MG63 (cell line): ENCODE measurements at places on chromosomes 5 and 9. TPM values are rescaled to one million over a fixed set of nuclear protein-coding genes. Genes with fewer than 3 reads are reported as not detected.

The LEAP2 gene
- 1.4 TPM in 1 of 2 replicates, not detected in the other for total RNA-seq

DNA sequence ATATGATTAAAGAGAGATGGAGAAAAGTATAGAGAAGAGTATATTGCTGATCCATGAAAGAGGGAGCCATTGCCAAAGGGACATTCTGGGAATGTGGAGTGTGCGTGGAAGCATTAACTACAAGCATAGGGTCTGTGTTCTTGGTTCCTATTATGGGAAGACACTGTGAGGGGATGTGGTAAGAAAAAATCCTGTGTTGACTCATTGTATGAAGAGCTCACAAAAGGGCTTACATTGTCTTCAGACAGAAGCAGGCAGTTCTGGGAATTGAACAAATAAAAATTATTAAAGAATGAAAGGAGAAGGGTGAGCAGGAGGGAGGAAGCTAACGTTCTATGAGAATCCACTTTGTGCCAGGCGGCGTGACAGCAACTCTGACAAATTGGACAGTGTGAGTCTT is 250.4 kb upstream of the CHD1 start:
- no peak for DNase-seq

GRCh38 chr9:4691795-4692194 is 12.4 kb downstream of the CDC37L1 start:
- no peak for DNase-seq

DNA sequence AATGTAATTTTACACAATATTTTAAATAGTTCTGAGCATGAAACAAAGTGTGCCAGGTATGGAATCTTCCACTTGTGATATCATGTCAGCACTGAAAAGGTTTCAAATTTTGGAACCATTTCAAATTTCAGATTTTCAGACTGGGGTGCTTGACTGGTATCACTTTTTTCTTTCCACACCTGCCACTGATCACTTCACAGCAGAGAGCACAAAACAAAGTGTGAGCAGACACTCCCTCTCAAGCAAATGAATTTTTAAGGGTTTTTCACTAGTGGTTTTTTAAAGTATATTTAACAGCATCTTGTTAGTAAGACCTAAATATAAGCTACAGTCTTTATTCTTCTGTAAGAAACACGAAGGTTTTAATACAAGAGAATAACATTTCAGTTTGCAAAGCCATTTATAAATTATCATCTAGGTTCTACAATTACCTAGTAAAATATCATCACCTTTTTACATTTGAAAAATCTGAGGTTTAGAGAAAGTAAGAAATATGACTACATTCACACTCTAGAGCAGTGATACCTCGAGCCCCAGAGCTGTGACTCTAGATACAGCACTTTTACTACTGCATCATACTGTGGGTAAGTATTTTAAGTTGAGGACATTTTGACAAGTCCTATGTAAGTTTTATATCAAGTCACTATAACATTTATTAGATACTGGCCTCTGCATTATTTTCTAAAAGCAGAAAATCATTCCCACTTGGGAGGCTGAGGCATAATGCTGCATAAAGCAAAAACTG is 14.6 kb downstream of the GOLPH3 start:
- DNase-seq: no peak

DNA sequence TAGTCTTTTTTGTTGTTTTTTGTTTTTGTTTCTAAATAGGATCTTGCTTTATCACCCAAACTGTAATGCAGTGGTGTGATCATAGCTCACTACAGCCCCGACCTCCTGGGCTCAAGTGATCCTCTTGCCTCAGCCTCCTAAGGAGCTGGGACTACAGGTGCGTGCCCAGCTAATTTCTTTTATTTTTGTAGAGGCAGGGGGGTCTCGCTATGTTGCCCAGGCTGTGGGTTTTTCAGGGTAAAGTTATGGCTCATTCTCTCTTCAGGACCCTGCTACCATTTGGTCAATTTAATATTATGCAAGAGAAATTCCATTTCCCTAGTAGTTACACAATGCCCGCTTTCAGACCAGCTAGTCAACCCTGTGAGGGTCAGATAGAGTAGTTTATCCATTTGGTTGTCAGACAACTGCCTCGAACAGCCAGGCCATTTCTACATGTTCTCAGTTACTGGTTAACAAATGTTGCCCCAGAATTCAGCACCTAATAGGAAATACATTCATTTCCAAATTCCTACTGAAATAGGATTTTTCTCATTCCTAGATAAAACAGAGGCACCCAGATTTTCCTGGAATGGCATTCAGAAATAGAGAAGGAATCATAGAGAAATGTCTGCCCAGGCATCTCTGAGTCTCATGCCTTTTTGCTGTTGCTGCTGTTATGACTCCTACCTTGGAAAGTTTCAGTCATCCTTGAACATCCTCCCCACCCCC is 6.4 kb upstream of the GLIS3 start:
- no peak for DNase-seq

- DNase-seq: no peak
These were observed 187.3 kb downstream of the CDH12 start for GRCh38 chr5:22665801-22666200.

The CDC26 gene
- total RNA-seq: 38.9 and 67.6 TPM in 2 replicates

GRCh38 chr9:135568026-135568425 is 6.5 kb downstream of the PAEP start:
- DNase-seq: no peak

DNA sequence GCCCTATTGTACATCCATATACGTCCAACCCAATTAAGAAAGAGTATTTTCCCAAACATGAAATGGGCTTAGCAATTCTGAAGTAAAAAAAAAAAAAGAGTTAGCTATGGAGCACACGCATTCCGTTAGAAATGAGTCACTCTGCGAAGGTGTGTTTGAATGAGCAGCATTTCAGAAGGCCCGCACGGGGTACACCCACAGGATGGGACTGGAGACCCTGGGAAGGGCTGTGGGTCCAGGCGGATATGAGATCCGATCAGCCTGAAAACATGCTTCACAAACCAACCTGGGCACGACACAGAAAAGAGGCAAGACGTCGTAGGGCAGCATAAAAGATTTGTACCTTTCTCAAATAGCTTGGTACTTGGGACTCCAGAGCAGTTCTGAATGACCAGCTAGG is 173.9 kb upstream of the KLF9 start:
- DNase-seq: no peak

The RPL12 gene
- 2,095 and 2,469 TPM in 2 replicates for total RNA-seq

GRCh38 chr9:135336722-135337527 is 142.7 kb upstream of the PPP1R26 start:
- DNase-seq: no peak

DNA sequence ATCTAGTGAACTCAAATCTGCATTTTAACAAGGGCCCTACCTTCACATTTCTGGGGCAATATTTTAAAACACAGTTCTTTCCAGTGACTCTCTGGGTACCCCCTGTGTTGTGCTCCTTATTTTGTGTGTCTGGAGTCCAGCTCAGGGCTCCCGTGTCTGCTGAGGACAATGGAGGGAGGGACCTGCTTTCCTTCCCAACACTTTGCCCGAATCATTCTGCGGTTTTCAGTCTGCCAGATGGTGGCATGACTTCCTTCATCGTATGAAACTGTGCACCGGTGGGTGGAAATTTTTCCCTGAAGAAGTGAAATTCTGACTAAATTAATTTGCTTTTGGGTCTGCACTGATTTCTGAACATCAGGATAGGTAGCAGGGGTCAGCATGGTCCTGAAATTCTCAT is 153.6 kb upstream of the CD180 start:
- no peak for DNase-seq

GRCh38 chr5:161302559-161302958 is 244.0 kb downstream of the GABRB2 start:
- no peak for DNase-seq

GRCh38 chr5:142322747-142323479 is 1.9 kb downstream of the SPRY4 start:
- DNase-seq: peak; percentile 42

GRCh38 chr5:160640406-160640805 is 211.6 kb downstream of the ATP10B start:
- DNase-seq: no peak

The F12 gene
- 1.3 and 2.3 TPM in 2 replicates for total RNA-seq

The RANBP17 gene
- 5.5 and 10.1 TPM in 2 replicates for total RNA-seq

The PRR16 gene
- total RNA-seq: 0.30 and 5.9 TPM in 2 replicates

GRCh38 chr5:172729588-172729987 is 41.4 kb downstream of the DUSP1 start:
- no peak for DNase-seq

The ADGRD2 gene
- not detected in 2 replicates for total RNA-seq
